T follicular helper cell (primary cell): ENCODE measurements at places on chromosomes 6 and 20.

- DNase-seq: no peak
Measured at GRCh38 chr20:39605908-39606307, 643.8 kb downstream of the DHX35 start.

DNA sequence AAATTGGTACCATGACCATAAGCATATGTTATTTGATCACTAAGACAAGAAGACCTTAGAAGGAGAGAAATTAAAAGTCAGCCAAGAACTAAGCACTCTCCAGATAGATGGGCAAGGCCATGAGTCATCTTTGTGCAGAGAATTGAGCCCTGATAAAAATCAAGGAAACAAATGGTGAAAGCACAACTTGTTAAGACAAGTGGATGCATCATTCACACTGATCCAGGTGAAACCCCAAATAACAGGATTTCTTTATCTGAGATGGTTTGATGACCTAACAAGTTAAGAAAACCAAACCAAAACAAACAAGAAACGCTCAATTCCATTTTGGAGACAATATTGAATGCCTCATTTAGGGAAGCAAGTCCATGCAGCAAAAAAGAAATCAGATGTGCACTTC, 121.6 kb downstream of the ADAT2 start:
- no peak for DNase-seq

GRCh38 chr6:81734081-81734480, 18.4 kb downstream of the TENT5A start:
- DNase-seq: no peak

- no peak for DNase-seq
Measured at GRCh38 chr20:36540551-36541211, 638 bp upstream of the MYL9 start.

- DNase-seq: no peak
Measured at GRCh38 chr6:3623451-3624249, 127.9 kb downstream of the PXDC1 start.

GRCh38 chr6:20605581-20605980, 71.3 kb downstream of the CDKAL1 start:
- DNase-seq: no peak
